ENCODE measurements at places on chromosomes 3 and 15.
A peak's percentile ranks its signal among the peaks of the same experiment; 100 is the strongest.

GRCh38 chr3:59886790-59887189 is 837.0 kb upstream of the CFAP20DC start:
- no peak for DNase-seq

DNA sequence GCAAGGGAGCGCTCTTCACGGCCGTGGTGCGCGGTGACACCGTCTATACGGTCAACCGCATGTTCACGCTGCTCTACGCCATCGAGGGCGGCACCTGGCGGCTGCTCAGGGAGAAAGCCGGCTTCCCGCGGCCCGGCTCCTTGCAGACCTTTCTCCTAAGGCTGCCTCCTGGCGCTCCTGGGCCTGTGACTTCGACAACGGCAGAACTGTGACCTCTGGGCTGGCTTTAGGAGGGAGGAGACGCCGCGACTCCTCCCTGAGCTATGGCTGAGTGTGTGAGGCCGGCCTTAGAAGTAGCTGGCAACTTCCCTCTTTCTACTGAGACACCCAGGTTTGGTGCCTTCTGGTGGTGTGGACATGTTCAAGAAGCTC is 1.4 kb downstream of the KBTBD13 start:
- DNase-seq, result peak; percentile 54

GRCh38 chr15:36361351-36361870 is 218.0 kb upstream of the CDIN1 start:
- DNase-seq, result no peak

DNA sequence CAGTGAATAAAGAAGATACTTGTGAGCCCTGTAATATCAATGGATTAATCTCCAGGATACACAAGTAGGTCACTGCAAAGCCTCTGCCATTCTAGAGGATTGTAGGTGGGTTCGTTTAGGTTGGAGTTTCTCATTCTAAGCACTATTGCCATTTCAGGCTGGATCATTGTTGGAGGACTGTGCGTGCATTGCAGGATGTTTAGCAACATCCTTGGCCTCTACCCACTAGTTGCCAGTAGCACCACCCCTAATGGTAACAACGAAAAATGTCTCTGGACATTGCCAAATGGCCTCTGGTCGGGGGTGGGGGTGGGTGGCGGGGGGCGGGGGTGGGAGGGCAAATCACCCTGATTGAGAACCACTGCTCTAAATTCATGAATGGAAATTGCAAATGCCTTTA is 4.9 kb upstream of the IFT57 start:
- no peak for DNase-seq

GRCh38 chr3:58683466-58683865 is 16.9 kb upstream of the FAM3D start:
- no peak for DNase-seq

GRCh38 chr15:62060896-62061280 is 641 bp upstream of the VPS13C start:
- no peak for DNase-seq

DNA sequence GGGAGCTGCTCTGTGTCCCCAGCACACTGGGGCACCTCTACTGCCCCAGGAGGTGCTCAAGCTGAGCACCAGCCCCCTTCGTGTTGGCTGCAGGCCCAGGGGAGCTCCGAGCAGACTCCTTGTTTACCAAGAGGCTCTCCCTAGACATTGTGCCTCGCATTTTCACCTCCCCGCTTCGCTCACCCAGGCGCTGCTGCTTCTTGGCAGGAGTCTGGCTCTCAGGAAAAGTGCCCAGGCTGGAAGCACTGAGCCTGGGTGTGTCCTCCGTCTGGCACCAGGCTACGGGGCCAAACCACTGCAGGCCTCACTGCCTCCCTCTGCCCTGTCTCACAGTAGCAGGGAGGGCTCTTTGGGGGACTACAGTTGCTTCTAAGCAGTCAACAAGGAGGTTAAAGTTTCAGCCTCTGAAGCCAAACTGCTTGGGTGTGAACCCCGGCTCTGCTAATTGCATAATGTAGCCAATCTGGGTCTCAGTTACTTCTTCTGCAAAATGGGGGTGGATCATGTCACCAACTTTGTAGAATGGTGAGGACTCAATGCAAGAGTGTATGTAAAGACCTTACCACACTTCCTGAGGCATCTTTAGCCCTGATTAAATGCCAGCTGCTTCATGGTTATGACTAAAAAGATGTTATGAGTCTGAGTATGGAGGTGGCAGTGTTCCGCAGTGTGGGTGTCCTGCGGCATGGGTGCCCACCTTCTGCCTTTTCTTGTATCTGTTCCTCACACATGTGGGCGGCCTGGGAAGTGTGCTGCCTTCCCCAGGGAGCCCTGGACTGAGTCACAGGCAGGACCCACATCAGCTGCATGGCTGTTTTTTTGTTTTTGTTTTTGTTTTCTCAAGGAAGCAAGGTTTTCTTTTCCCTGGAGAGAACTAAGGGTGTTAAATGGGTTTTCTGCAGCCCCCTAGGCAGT is 88.9 kb downstream of the CLSTN2 start:
- peak; percentile 34 for DNase-seq

- peak; percentile 49 for DNase-seq
These were observed 12.1 kb upstream of the THSD4 start for GRCh38 chr15:71103102-71103676.

DNA sequence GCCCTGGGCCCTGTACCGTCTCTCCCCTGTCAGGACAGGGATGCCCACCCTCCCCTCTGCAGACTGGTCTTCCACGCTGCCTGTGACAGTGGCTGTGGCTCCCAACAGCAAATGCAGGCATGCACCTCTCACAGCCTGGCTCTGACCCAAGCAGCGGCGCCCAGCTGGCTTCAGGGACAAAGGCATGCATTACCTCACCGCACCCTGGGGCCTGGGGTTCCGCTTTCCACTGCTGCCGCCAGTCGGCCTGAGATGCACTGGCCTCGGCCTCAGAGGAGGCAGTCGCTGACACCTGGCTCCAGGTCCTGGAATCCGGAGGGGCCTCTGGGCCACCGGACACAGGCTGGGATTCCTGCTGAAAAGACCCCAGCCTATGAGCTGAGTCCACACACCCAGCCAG is 70.3 kb downstream of the SCN5A start:
- DNase-seq, result peak; percentile 88

- DNase-seq, result no peak
These were observed 28.0 kb upstream of the SLCO2A1 start for GRCh38 chr3:134057654-134058110.

- no peak for DNase-seq
These were observed 141.9 kb downstream of the BBX start for GRCh38 chr3:107664614-107665013.

- no peak for DNase-seq
These were observed 775.3 kb upstream of the ARPP21 start for GRCh38 chr3:34864011-34864410.

DNA sequence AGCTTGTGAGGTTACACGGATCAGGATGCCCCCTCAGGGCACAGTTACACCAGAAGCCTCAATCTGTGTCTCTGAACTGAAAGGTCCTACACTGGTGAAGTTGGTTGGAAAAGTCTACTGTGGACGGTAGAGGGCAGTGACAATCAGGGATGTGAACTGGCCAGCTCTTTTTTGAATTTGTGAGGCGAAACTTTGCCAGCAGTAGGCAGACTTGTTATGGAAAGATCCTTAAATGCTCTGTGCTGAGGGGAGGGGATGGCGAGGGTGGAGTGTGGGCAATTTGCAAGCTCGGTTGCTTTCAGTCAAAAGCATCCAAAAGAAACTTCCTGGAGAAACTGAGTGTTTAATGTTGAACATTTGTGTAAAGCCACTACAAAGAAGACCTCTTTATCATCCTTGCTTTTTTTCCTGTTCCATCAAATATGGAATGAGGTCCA is 127.4 kb upstream of the ABHD17C start:
- peak; percentile 57 for DNase-seq

DNA sequence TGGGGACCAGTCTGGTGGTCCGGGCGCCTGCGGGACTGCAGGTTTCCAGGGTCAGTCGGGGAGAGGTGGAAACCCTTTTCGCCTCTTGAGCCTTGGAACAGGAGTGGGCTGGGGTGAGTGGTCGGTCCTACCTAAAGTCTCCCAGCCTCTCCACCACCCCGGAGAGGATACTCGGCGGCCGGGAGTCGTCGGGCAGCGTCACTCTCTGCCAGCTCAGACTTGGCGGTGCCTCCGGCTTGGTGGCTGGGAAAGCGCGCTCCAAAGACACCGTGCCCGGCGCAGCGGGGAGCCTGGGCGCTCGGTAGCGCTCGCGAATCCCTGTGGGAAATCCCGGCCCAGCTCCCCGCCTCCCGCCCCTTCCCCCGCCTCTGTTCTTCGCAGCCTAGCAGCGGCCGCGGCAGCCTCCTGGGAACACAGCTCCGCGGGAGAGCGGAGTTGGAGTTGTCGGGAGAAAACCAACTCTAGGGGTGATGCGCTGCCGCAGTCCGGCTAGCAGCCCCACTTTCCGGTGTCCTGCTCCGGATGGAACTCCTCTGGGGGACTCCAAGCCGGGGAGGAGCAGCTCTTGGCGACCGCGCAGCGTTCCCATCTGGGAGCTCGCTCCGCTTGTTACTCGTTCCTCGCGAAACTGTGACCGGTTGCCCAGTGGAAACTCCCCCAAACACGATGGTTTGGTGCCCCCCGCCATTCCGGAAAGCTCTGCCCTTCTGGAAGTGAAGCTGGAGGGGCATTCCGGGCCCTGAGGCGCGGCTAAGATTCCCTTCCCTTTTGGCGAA is 1.4 kb downstream of the EPHB1 start:
- peak; percentile 23 for DNase-seq

- DNase-seq, result no peak
These were observed 615.1 kb upstream of the KCNMB2 start for GRCh38 chr3:177921153-177921552.

- no peak for DNase-seq
These were observed 24.8 kb upstream of the RBMS3 start for GRCh38 chr3:29255854-29256696.

DNA sequence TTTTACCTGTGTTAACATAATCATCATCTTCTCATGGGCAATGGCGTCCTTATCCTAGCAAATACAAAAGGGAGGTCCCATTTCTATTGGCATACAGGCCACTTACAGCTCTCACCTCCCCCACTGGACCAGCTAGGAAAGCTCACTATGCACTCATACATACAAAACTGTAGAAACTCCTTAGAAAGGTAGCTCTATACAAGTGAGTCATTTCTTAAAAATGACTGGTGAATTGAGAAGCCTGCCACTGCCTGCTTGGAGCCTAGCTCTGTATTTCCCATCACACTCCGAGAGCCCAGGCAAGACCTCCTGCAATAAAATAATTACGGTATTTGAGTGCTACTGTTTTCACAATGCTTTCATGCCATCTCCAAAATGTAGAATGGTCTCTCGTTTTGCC is 321.8 kb downstream of the ULK4 start:
- no peak for DNase-seq

GRCh38 chr15:68310178-68310803 is 32.7 kb downstream of the FEM1B start:
- DNase-seq, result peak; percentile 63

DNA sequence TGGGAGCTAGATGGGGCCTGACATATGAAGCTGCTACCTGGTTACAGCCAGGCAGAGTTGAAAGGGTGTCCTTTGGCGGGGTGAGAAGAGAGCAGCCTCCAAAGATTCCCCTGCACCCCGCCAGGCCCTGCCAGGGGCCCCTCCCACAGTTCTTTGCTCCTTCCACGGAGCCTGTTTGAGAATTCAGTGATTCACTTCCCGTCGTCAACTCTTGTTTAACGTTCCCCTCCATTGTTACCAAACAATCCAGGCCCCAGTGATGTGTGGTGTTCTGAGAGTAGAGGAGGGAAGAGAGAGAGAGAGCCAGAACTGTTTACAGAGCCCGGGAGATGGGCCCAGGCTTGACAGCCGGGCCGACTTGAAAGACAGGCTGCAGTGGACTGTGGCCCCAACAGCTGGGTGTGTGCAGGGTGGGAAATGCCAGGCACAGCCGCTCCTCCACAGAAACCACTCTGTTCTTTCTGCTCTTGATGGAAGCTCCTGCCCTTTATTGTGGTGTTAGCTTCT is 81.5 kb downstream of the SMAD3 start:
- no peak for DNase-seq

GRCh38 chr3:37217098-37217849 is 42.9 kb upstream of the LRRFIP2 start:
- no peak for DNase-seq

DNA sequence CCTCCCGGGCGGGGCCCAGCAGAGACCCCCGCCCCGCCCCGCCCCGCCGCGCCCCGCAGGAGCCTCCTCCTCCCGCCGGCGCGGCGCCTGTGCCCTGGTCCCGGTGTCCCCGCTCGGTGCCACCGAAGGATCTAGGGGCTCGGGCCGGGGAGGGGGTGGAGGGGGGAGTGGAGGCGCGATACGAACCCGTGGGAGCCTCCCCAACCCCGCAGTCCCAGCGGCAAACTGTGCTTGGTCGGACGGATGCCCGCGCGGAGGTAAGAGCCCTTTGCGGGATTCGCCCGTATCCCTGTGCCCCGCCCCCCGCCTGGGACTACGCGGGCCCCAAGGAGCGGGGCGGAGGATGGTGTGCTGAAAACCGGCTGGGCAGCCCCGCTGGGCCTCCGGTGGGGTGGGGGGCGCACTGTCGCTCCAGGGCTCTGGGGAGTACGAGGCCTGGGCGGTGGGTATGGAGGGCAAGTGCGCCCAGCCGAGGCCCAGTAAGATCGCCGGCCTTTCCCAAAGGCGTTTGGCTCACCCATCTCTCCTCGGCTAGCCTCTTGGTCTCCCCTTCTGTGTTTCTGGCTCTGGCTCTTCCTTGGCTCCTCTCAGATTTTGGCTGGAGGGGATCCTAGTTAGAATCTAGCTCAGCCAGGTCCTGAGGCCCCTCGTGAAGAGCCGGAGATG is 65.6 kb upstream of the POLG start:
- peak; percentile 55 for DNase-seq

GRCh38 chr3:183688874-183689273 is 8.7 kb upstream of the YEATS2 start:
- DNase-seq, result no peak

DNA sequence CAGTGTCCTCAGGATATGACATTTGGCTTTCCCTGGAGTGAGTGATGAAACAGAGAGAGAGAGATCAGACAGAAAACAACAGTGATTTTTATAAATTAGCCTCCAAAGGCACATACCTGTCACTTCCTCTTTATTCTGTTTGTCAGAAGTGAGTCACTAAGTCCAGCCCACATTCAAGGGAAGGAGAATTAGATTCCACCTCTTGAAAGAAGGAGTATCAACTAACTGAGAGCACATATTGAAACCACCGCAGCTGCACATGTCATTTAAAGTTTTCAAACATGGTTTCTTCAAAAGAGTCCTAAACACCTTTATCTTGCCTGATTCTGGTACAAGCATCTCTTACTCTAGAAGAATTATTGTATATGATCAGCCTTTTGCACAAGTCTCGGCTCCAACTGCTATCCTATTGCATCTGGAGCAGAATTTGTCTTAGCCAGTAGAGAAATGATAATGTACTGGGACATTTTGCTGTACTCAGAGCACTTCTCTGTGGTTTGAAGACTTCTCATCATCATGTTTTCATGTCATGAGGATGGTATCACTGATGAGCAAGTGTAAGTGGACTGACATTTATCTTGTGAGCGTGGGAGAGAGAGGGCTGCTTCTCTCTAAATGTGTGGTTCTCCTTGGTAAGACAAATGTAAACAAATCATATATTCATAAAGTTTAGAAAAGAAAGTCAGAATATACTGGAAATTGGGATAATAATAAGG is 338.9 kb upstream of the CFAP20DC start:
- no peak for DNase-seq

- DNase-seq, result peak; percentile 77
These were observed 33.3 kb downstream of the CCNB2 start for GRCh38 chr15:59138243-59138642.

GRCh38 chr3:123120573-123120972 is 53.7 kb downstream of the PDIA5 start:
- peak; percentile 64 for DNase-seq

- DNase-seq, result no peak
These were observed 41.3 kb upstream of the ROBO2 start for GRCh38 chr3:76998555-76998954.

Measured in BE2C (cell line).